ENCODE measurements at places on chromosomes 3 and 15.

GRCh38 chr15:52348056-52348745 is 52.6 kb upstream of the MYO5C start:
- H3K4me1 ChIP-seq: peaks cover 14% of the 10 kb centered on the region
- no peaks in the 10 kb centered on the region for H3K36me3 ChIP-seq
- no peak overlapping the region for H3K27ac ChIP-seq
- no peak overlapping the region for H3K4me3 ChIP-seq

- no peak for DNase-seq
- no peaks in the 10 kb centered on the region for H3K27me3 ChIP-seq
- H3K36me3 ChIP-seq: no peaks in the 10 kb centered on the region
- no peak overlapping the region for H3K27ac ChIP-seq
- no peak overlapping the region for H3K4me3 ChIP-seq
These were observed 150.7 kb downstream of the KLF13 start for GRCh38 chr15:31477301-31477700.

- DNase-seq: no peak
- H3K27me3 ChIP-seq: no peaks in the 10 kb centered on the region
- H3K4me3 ChIP-seq: no peak overlapping the region
- H3K4me1 ChIP-seq: peaks cover 13% of the 10 kb centered on the region
- H3K36me3 ChIP-seq: no peaks in the 10 kb centered on the region
These were observed 55.3 kb upstream of the MAGI1 start for GRCh38 chr3:66093981-66094380.

DNA sequence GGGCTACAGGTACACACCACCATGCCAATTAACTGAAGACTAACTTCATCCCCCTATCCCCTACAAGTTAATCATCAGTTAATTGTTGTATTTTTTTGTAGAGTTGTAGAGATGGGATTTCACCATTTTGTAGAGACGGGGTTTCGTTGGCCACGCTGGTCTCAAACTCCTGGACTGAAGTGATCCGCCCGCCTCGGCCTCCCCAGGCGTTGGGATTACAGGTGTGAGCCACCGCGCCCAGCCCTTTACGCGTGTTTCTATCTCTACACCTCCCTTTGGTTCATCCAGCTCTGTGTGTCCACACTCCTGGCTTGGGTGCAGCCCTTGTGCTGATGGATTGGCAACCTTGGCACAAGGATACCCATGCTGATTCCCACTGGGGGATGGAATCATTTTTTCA is 258.8 kb downstream of the FAM43A start:
- no peak overlapping the region for H3K4me3 ChIP-seq
- no peak for DNase-seq
- H3K27me3 ChIP-seq: peaks cover 3% of the 10 kb centered on the region

DNA sequence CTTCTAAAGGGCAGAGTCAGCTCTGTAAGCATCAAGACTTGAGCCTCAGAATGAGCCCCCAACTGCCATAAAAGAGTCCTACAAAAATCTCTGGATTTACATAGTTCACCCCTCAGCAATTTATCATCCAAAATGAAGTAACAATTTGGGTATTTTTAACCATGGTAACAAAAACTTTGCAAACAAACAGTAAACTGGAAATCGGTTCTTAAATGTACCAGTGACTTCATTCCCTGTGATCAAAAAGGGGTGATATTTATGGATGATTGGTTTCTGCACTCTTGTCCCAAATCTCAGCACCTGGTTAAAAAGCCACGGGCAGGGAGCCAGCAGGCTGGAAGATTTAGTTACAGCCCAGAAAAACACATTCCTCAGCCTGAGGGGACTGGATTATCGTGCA is 73.6 kb downstream of the TFG start:
- H3K27ac ChIP-seq: peak overlapping the region; percentile 23
- no peaks in the 10 kb centered on the region for H3K36me3 ChIP-seq
- no peaks in the 10 kb centered on the region for H3K27me3 ChIP-seq
- DNase-seq: peak; percentile 58
- peaks cover 45% of the 10 kb centered on the region for H3K4me1 ChIP-seq

- no peak overlapping the region for H3K27ac ChIP-seq
- no peaks in the 10 kb centered on the region for H3K36me3 ChIP-seq
- no peaks in the 10 kb centered on the region for H3K4me1 ChIP-seq
- no peaks in the 10 kb centered on the region for H3K27me3 ChIP-seq
- peak; percentile 45 for DNase-seq
- H3K4me3 ChIP-seq: no peak overlapping the region
These were observed 10.0 kb downstream of the TRPM1 start for GRCh38 chr15:31091481-31091880.

DNA sequence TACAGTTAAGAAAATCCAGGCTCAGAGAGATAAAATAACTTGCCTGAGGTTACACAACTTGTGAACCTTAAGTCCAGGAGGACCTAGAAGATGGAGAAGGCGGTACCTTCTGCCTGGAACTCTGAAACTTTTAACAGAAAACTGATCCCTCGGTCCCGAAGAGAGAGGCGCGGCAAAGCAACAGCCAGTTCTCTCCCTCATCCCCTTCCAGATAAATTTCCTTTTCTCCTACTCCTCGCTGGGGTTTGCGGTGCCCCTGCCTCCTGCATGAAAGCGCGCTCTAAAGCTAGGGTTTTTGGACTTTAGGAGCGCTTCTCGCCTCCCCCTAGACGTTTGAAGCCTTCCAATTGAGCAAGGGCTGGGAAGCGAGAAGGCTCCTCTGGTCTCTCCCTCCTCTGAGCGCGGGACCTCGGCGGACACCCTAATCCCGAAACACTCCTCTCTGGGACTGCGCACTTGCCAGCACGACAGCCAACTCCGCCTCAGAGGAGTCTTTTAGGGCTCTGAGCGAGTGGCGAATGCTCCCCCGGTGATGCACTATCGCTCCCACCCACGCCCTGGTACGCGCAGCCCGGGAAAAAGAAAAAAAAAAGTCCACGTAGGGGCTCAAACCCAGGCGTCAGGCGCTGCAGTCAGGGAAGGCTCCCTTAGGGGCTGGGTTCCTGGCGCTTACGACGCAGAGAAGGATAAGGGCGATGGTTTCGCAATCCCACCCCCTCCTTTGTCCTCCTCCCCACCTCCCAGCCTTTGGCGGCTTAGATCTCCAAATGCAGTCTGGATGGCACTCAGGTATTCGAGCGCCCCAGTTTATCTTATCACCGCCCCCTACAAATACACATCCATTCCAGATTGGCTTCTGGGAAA is 7.9 kb upstream of the EOMES start:
- H3K36me3 ChIP-seq: no peaks in the 10 kb centered on the region
- peaks cover 81% of the 10 kb centered on the region for H3K27me3 ChIP-seq
- H3K4me3 ChIP-seq: peak overlapping the region; percentile 45
- H3K27ac ChIP-seq: no peak overlapping the region

All from GM23248 (cell line).